Stimulated activated memory B cell treated with anti-CD40 and anti-IgM and Interleukin-4, amounts not matched to agents 10 μg/mL and 1 μg/mL and 100 μg/mL, for 72 hours (primary cell): ENCODE measurements at places on chromosomes 5 and 9.

DNA sequence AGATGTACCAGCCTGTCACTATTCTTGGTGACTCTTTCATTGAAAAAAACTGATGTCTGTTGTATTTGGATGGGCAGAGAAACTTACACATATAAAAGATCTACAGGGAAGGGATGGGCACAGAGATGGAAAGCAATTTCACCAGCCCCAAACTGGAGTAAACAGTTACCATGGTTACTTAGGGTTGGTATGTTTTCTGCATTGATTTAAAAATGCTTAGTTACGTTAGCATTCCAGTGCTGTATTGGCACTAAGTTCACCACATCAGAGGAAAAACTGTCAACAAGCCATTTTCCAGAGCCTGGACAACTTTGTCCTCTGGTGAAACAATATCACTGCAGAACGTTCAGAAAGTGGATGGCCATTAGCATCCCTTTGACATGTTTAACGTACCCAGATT is 28.0 kb downstream of the MARCHF3 start:
- no peak for ATAC-seq

GRCh38 chr9:90890146-90890810 is 88.7 kb downstream of the SYK start:
- no peak for ATAC-seq

DNA sequence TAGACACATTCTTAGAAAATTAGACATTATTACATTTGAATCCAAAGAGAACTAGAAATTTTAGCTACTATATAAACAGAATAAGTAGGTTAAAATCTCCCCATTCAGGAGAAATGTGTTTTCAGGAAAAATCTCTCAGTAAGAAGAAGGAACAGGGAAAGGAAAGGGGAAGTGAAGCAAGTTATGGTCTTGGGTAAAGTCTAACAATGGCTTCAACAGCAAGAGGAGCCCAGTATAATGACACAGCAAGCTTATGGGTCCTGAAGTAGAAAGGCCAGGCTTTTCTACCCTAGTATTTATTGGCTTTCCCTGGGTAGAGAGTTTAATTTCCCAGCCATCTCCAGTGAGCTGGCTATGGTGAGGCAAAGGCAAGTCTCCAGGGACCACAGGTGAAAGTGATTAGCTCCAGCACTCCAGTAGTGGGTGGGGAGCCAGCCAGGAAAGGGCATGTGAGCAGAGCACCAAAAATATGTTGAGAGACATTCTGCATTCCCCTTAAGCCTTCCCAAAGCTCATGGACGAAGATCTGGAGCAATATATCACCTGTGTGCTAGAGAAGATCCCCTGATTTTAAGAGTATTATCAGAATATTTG is 981.7 kb downstream of the NR2F1-AS1 start:
- no peak for ATAC-seq

- ATAC-seq, result no peak
Observed at GRCh38 chr5:168316139-168316578, 24.7 kb downstream of the WWC1 start.

- ATAC-seq, result no peak
Observed at GRCh38 chr5:43411495-43411894, 696 bp downstream of the CCL28 start.

- ATAC-seq, result no peak
Observed at GRCh38 chr5:122315521-122315920, 3.5 kb downstream of the SNCAIP start.

GRCh38 chr5:16570121-16570815 is 46.5 kb downstream of the RETREG1 start:
- ATAC-seq, result no peak

DNA sequence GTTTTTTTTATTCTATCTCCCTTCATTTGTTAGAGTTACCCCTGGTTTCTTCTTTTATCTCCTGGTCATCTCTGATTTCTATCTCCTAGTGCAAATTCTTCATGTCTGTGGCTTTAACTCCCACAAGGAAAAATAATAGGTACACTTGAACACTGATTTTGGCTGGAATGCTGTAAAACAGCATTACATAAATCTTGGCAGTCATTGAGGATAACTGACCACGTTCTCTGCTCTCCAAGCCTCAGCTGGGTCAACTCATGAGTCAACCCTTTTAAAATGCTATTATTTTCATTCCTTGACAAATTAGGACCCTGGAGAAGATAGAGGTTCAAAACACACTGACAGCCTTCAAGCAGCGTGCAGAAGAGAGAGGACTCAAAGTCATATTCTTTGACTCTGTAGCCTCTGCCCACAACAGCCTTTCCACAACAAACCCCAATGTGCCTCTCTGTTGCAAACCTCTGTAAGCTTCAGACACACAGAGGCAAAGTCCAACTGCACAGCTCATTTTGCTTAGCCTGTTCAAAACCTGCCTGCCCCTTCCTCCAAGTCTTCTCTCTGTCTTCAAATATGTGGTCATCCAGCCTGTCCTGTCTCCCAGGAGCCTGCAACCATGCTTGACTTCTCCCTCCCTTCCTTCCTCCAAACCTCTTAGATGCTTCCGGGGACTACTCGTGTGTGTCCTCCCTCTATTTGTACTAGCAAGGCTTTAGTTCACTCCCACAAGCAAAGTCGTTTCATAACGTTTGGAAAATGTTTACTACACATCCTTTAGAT is 398.4 kb downstream of the MED10 start:
- no peak for ATAC-seq

DNA sequence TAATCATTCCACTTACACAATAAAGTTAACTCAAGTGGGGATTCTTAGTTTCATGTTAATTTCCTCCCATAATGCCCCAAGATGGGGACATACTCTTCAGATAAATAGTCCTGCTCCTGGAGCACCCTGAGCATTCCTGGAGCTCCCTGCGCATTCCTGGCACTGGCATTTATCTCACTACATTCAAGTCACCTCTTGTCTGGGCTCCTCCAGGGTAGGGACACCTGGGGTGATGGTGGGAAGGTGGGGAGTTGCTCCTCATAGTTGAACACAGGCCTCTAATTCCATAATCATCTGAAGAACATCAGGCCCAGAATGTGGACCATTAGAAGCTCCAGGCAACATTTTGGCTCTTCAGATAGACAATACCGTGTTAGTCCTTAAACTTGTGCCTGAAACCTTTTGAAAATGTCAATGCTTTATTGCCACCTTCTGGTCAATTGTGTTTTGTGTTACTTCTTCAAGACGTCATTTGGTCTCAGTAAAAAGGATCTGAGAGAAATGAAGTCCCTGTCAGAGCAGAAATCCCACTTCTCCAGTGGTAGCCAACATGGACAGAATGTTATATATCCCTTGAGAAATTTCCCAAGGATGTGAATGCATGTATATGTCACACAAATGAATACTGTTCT is 14.2 kb upstream of the AGGF1 start:
- ATAC-seq, result no peak

DNA sequence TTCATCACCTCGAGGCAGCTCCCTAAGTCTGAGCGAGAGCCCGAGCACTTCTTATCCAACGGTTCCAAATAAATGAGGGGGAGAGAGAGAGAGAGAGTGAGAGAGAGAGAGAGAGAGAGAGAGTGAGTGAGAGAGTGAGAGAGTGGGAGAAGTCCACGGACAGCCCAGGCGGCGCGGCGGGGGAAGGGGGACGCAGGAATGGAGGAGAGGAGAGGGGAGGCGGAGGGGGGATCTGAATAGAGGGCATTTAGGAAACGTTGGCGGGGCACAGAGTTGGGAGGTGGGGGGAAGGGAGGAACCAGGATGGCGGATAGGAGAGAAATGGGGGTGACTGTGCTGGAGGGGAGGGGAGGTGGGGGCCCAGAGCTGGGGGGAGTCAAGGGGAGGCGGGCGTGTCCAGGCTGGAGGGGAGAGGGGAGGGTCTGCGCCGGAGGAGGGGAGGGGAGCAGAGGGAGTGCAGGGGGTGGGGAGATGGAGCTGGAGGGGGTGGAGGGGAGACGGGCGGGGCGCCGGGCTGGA is 398 bp upstream of the BASP1 start:
- peak; percentile 31 for ATAC-seq

DNA sequence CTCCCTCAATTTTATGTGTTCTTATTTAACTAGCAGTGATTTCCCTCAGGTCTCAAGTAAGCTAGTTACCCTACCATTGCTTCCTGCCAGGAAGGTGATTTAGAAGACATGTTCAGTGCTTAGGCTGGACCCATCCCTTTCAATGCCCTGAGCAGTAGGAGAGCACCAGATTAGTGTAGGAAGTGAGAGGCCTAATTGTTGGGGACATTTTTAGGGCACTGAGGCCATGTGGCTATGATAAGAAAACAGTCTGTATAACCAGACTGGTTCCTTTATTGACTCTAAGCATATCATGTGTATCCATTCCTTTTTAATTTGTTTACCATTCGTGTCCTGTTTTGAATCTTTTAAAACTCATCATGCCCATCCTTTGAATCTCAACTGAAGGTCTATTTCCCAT is 312.3 kb upstream of the PRR16 start:
- no peak for ATAC-seq

DNA sequence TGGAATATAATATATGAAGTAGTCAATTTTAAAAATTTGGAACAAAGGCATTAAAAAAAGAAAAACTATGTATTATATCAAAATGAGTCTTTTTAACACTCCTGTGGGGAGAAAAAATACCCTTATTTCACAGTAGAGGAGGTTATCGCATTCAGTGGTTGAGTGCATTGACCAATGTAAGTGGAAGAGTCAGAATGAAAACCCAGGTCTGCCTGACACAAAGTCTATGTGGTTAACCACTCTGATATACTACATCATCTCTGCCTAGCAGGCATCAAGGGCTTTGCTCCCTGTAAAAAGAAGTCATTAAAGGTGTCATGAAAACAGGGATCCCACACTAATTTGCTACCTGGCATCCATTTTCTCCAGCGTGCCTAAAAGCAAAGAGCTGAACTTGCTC is 417.2 kb upstream of the C9orf72 start:
- no peak for ATAC-seq

DNA sequence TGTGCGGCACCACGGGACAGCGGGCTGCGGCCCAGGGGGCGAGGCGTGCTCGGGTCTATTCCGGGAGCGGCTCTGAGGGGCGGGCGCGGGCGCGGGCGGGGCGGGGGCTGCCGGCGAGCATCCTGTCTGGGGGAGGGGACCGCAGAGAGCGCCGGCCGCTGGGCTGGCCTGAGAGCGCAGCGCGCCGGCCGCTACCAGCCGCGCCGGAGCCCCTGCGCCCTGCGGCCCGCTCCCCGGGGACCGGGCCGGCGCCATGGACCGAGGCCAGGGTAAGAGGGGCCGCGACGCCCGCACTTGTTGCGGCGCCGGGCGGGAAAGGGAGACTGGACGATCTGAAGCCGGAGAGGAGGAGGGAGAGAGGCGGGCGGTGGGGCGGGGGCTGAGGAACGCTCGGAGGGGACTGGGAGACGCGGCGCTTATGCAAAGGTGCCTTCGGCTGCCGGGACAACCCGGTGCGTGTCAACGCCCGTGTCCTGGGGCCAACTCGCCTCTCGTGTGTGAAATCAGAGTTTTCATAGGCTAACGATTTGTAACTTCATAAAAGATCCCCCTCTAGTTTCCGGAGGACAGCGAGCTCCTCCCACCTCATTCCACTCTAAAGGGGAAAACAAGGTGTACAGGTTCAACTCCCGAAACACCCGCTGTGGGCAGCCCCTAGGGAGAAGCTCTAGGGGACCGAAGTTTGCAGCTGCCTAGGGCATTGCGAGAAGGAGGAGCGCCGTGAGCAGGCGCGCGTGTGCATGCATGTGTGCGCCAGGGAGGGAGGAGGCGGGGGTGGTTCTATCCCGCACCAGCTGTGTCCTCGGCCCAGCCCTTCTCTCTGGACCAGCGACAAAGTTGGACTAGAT is at the start of gene AFAP1L1:
Gene AFAP1L1 (plus strand): TSS at position 144 of the 848 bp plus-strand sequence. CDS start 110 bp downstream, at position 254.
- ATAC-seq, result peak; percentile 74

DNA sequence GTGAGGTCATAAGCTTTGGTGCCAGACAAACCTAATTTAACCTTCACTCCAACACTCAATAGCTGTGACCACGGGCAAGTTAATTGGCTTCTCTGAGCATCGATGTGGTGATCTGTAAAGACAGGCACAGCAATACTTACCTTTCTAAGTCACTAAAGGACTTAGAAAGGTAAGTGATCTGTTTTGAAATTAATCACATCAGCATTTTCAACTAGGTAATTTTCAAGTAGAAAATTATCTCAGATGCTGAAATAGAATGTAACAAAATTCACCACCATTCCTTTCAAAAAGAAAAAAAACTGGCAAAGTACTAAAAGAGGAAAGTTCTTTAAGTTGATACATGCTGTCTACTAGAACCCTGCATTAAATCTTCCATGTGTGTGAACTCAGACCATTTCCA is 354.5 kb downstream of the ICE1 start:
- ATAC-seq, result no peak

- no peak for ATAC-seq
Observed at GRCh38 chr5:167582886-167583285, 708.6 kb upstream of the WWC1 start.

DNA sequence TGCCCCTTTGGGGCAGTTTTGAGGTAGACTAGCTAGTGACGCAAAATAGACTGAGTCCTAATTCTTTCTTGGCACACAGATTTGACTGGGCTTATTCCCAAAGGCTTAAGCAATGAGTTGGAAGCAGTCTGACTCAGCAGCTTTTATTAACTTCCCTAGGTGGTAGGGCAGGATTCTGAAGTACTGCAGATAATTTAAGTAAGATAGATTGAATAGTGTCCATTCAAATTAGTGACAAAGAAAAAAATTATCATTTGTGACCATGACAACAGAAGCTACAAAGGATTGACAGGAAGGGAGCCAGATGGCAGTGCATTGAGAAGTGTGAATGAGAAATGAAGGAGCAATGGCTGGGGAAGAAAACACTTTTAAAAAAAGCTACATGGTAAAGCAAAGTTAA is 649.4 kb downstream of the CDH9 start:
- no peak for ATAC-seq

DNA sequence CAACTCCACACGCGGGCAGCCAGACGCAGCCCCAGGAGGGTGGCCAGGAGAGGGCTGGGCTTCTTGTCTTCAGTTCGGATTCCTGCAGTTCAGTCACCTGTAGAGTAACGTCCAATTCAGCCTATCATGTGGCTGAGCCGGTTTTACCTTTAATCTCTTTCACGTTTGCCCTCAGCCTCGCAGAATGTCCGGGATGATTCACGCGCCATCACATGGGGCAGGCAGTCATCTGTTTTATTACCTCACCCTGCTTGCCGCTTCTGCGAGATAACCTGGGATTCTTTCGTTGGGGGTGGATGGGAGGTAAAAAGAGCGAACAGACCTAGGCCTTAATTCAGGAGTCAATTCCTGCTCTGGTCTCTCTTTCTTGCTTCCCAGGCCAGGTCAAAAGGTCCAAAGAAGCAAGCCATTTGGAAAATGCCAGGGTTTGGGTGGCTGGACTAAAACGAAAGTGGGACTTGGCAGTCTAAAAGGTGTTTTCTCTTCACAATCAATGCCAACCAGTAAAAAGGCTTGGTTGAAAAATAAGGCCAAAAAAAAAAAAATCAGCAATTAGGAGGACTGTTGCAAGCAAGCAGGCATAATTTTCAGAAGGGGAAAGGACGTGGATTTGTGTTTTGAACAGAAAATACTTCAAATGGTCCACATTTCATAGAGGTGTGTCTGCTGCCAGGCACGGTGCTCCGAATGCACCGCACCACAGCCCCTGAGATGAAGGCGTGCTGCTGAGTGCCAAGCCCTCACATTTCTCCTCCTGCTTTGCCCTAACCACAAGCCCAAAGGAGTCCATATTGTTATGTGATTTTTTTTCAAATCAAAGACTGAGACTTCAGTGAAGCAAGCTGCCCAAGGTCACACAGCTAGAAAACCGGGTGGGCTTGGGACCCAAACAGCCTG is 2.8 kb upstream of the WWC1 start:
- ATAC-seq, result no peak
